Panc1 (cell line): ENCODE measurements at places on chromosomes 1 and 21. TPM values are rescaled to one million over a fixed set of nuclear protein-coding genes. Genes with fewer than 3 reads are reported as not detected.

The KIAA1614 gene
- 0.80 TPM for total RNA-seq

The IBA57 gene
- 11.3 TPM for total RNA-seq

DNA sequence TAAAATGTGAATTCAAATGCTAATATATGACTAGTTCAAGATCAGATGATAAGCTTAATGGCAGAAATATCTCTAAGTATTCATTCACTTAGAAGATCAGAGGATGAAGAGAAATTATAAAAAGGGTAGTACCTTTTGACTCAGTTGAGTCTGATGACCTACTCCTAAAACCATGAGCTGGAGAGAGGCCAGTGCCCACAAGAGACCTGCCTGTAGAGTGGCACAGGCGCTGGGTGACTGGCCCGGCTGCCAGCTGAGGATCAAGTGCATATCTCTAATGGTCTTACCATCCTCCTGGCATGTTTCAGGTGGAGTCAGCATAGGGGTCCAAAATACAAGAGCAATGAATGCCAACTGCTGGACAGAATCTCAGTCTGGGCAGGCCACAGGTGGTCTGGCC lies 14.1 kb downstream of the DDAH1 start:
- H3K4me3 ChIP-seq, result no peak overlapping the region
- no peaks in the 10 kb centered on the region for H3K36me3 ChIP-seq

The ST6GALNAC5 gene
- not detected for total RNA-seq

The C8A gene
- total RNA-seq, result not detected

- no peaks in the 10 kb centered on the region; the same call in 1 of the 2 replicates for H3K27me3 ChIP-seq
- H3K4me3 ChIP-seq, result no peak overlapping the region
- DNase-seq, result no peak
- H3K4me1 ChIP-seq, result no peaks in the 10 kb centered on the region
These were observed 540.0 kb downstream of the KIF26B start for GRCh38 chr1:245694753-245695195.

- no peak overlapping the region for H3K27ac ChIP-seq
- no peak overlapping the region for H3K4me3 ChIP-seq
- no peaks in the 10 kb centered on the region for H3K27me3 ChIP-seq
- DNase-seq, result no peak
- peaks cover 11% of the 10 kb centered on the region for H3K4me1 ChIP-seq
These were observed 3.2 kb downstream of the DENND1B start for GRCh38 chr1:197771904-197772556.

- H3K4me3 ChIP-seq, result no peak overlapping the region
- H3K36me3 ChIP-seq, result no peaks in the 10 kb centered on the region
These were observed 383.9 kb downstream of the KIF26B start for GRCh38 chr1:245538671-245539070.

DNA sequence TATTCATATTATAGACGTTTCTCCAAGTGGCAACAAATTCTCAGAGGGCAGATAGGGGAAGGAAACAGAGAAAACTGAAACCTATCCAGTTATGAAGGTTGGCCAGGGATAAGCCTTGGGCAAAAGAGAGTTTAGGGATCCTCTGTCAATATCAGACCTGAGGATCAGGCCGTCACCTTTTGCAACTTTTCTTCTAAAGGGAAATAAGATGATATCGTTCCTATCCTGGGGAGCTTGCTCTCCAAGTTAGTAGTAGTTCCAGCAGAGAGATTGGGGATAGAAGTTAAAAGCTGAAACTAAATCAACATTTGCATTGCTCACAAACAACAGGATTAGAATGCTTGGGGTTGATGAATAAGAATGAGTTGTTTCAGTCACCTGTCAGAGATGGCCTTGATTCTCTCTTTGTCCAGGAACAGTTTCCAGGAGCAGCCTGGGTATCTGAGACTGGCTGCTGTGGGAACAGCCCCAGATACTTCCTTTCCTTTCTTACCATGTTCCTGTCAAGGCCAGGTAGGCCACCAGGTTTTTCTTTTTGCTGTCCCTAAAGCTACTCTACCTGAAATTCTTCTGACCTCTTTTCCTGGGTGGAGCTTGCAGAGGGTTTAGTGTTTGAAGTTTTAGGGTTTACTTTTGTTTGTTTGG lies 2.5 kb downstream of the RIIAD1 start:
- peak; percentile 13 for DNase-seq
- H3K4me1 ChIP-seq, result peaks cover 7% of the 10 kb centered on the region
- peaks cover 10% of the 10 kb centered on the region; the same call in 1 of the 2 replicates for H3K27me3 ChIP-seq
- no peaks in the 10 kb centered on the region for H3K36me3 ChIP-seq
- no peak overlapping the region for H3K27ac ChIP-seq

DNA sequence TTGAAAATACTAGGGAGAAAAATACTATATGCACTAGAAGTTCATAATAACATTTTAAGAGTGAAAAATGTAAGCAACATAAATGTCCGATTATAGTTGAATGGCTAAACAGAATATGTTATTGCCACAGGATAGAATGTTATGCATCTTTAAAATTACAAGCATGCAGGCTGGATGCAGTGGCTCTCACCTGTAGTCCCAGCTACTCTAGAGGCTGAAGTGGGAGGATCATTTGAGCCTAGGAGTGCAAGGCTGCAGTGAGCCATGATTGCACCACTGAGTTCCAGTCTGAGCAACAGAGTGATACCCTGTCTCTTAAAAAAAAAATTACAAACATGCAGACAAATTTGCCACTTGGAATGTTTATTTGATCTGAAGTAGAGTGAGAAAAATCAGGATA lies 3.0 kb upstream of the BATF3 start:
- H3K27ac ChIP-seq, result no peak overlapping the region
- peaks cover 20% of the 10 kb centered on the region for H3K4me1 ChIP-seq
- no peaks in the 10 kb centered on the region for H3K36me3 ChIP-seq
- peaks cover 20% of the 10 kb centered on the region for H3K27me3 ChIP-seq
- no peak for DNase-seq
- no peak overlapping the region for H3K4me3 ChIP-seq
